Stimulated activated CD4-positive, alpha-beta T cell treated with anti-CD3 and anti-CD28 coated beads, Interleukin-1b, Interleukin-23, amount 100 ng/mL, for 1 hour (primary cell): ENCODE measurements at places on chromosomes 4 and X.

- DNase-seq, result no peak
Observed at GRCh38 chrX:133495464-133496391, 80.4 kb upstream of the GPC4 start.

- DNase-seq, result no peak
Observed at GRCh38 chr4:174201871-174202270, 81.6 kb downstream of the FBXO8 start.

DNA sequence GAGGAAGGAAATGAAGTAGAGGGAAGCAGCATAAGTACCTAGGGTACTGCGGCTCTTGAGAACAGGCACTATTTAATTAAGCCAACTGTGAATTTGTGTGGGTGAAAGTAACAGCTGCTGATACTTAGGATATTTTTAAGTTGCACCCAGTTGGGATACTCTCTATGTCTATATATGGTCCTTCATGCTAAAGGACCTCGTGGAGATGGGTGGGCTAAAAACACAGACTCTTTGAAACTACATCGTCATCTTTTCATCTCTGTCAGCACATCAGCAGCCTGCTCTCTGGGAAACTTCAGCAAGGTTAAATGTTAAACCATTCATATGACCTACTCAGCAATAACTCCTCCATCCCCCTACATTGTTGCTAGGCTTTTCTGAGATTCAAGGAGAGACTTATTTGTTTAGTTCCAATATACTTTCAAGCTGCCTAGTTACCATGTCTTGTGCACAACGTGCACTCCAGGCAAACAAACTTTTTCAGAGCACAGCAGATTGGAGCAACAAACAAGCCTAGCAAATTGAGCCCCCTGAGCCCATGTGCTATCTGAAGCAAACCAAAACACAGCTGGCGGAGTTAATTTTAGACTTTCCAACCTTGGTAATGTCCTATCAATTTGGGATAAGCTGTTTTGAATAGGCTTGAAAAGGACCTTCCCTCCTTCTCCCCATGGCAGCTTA, 6.2 kb upstream of the MOB1B start:
- no peak for DNase-seq

DNA sequence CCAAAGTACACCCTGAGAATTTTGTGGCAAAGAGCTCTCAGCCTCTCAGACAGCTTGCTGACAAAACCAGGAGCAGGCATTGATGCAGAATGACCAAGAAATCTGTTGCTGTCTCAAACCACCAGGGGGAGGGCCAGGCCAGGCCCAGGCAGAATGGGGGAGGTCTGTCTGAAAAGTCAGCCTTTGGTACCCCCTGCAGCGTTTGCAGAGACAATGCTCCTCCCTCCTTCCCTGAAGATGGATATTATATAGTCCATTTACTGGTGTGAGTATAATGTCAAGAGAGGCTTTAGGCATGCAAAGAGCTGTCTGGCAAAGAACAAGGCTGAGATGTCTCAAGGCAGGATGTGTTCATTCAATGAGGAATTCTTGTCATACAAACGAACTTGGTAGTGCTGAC, 52.9 kb upstream of the TRPC5OS start:
- no peak for DNase-seq

GRCh38 chr4:148075438-148075837, 343.6 kb downstream of the ARHGAP10 start:
- DNase-seq, result no peak

- no peak for DNase-seq
Observed at GRCh38 chrX:14673764-14674163, 144.4 kb downstream of the GLRA2 start.

GRCh38 chr4:13032936-13033335, 451.2 kb downstream of the RAB28 start:
- DNase-seq, result no peak

DNA sequence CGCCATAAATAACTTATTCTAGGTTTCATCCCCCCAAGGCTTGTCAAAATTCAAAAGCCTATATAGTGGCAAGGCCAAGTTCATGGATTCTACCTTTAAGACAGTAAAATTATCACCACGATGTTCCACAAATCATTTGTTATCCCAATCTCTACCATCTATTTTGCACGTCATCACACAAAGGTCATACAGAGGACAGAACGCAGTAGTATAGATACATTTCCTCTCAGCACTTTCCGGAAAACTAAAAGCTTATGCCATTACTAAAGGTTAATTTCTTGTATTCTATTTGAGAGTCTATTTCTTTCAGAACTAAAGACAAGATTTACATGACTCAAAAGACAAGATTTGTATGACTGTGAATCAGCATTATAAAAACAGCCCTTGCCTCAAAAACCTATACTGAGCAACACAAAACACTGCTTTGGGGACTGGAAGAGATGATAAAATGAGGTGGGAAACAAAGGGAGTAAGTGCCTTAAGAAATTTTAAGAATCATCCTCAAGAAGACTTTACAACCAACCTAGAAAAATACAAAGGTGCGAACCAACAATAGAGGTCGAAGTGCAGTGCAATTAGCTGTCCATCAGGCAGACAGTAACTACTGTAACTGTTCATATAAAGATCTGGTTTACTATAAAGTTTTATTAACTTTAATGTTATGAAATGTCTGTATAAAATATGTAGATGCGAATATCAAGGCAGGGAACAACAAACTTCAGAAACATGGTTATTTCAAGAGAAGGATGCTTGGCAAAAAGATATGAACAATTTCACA, 7.6 kb downstream of the UBE2D3 start:
- no peak for DNase-seq

GRCh38 chrX:101263766-101264165, 27.4 kb downstream of the TAF7L start:
- no peak for DNase-seq

DNA sequence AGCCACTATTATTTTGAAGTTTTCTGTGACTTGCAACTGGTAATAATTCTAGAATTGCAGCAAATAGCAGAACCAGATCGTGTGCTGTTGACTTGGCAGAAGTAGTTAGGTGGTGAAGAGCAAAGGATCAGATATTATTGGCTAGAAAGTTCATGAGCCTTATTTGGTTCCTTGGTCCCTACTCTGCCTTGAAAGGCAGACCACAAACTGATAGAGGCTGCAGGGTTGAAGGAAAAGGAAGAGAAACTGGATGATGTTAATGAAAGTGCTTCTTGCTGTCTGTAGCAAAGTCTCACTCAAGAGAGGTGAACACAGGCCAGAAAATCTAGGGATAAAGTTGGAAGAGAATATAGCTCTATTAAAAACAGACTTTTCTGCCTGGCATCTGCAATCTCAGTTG, 41.2 kb upstream of the RNF150 start:
- no peak for DNase-seq

DNA sequence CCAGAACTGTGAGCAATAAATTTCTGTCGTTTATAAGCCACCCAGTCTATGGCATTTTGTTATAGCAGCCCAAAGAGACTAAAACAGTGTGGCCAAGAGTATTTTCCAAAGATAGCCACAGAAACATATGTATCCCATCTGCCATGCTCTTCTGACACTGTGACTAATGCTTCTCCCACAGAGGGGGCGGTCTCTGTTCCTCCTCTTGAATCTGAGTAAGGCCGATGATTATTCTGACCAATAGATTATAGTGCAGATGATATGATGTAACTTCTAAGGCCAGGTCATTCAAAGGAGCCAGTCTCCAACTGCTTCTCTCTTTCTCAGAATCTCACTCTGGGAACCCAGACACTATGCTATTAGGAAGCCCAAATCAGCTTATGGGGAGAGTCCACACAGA, 570.7 kb downstream of the BCOR start:
- no peak for DNase-seq

DNA sequence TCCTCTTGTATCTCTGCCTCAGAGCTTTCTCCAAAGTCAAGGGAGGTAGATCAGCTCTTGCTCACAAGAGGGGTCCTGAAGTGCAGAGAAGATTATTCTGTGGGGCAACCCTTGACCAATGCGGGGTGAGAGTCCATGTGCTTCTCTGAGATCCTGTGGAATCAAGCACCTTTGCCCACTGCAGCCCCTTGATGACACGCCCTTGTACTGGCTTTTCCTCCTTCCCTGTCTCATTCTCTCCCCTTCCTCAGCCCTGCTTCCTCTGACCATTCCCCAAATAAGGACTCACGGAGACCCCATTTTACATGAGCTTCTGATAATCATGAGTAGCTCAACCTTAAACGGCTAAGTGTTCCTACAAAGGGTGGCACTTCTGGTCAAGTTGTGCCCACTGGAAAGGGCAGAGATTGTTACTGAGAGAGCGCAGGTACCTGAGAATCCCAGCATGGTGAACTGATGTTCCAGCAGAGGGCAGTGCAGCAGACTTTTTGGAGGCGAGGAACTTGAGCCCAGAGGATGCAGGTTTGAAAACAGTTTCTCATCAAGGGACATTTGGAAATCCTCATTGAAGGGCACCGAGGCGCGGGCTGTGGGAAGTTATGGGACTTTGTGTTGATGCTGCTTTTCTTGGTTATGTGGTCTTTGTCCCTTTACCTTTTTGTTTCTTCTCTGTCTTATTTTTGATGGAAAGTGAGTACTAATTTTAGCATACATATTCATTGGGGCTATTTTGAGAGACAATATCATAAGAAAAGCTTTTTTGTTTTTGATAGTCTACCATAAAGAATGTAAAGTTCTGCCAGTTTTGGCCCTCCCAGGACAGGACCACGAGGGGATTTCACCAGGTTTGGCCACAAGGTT, 201.3 kb downstream of the RBM46 start:
- no peak for DNase-seq
